ENCODE measurements at places on chromosomes 6 and 20. TPM values are rescaled to one million over a fixed set of nuclear protein-coding genes. Genes with fewer than 3 reads are reported as not detected.

PRPF6 gene
- polyA plus RNA-seq: 28.9 TPM

SLC22A3 gene
- 11.3 TPM for polyA plus RNA-seq

KHDC1 gene
- polyA plus RNA-seq: 2.4 TPM

SOX18 gene
- 8.1 TPM for polyA plus RNA-seq

CLDN20 gene
- not detected for polyA plus RNA-seq

C6orf52 gene
- 0.65 TPM for polyA plus RNA-seq

CD24 gene
- polyA plus RNA-seq: 1,196 TPM

CYP39A1 gene
- 4.8 TPM for polyA plus RNA-seq

RAD21L1 gene
- 0.02 TPM for polyA plus RNA-seq

DCBLD1 gene
- polyA plus RNA-seq: 4.2 TPM

DNMT3B gene
- 0.56 TPM for polyA plus RNA-seq

TFAP2A gene
- polyA plus RNA-seq: 0.56 TPM

SLC4A11 gene
- 0.61 TPM for polyA plus RNA-seq

ARMC12 gene
- 0.58 TPM for polyA plus RNA-seq

APCDD1L gene
- polyA plus RNA-seq: 0.30 TPM

BTN3A1 gene
- 12.8 TPM for polyA plus RNA-seq

NELFE gene
- polyA plus RNA-seq: 53.2 TPM

MAP3K5 gene
- 22.4 TPM for polyA plus RNA-seq

CCN2 gene
- polyA plus RNA-seq: 38.7 TPM

CDK19 gene
- polyA plus RNA-seq: 2.6 TPM

WFDC2 gene
- polyA plus RNA-seq: 4.3 TPM

TXLNB gene
- 0.67 TPM for polyA plus RNA-seq

SLC12A5 gene
- 0.56 TPM for polyA plus RNA-seq

SLC22A7 gene
- polyA plus RNA-seq: not detected

AGER gene
- polyA plus RNA-seq: 3.3 TPM

ZDHHC14 gene
- polyA plus RNA-seq: 5.1 TPM

MEI4 gene
- polyA plus RNA-seq: not detected

ATP9A gene
- 10.1 TPM for polyA plus RNA-seq

TTK gene
- polyA plus RNA-seq: not detected

TMEM244 gene
- not detected for polyA plus RNA-seq

ARHGAP40 gene
- polyA plus RNA-seq: 0.06 TPM

ENPP3 gene
- 0.54 TPM for polyA plus RNA-seq

MICB gene
- polyA plus RNA-seq: 0.53 TPM

JPH2 gene
- 0.43 TPM for polyA plus RNA-seq

HLA-DMB gene
- polyA plus RNA-seq: 18.8 TPM

DDO gene
- polyA plus RNA-seq: 2.4 TPM

FAM135A gene
- polyA plus RNA-seq: 3.6 TPM

PLCB4 gene
- 1.5 TPM for polyA plus RNA-seq

SNX3 gene
- polyA plus RNA-seq: 244 TPM

TRIM40 gene
- not detected for polyA plus RNA-seq

DNAJC5 gene
- 19.0 TPM for polyA plus RNA-seq

RAET1L gene
- not detected for polyA plus RNA-seq

MYCT1 gene
- 2.7 TPM for polyA plus RNA-seq
